ENCODE measurements at places on chromosomes 1 and 21.

DNA sequence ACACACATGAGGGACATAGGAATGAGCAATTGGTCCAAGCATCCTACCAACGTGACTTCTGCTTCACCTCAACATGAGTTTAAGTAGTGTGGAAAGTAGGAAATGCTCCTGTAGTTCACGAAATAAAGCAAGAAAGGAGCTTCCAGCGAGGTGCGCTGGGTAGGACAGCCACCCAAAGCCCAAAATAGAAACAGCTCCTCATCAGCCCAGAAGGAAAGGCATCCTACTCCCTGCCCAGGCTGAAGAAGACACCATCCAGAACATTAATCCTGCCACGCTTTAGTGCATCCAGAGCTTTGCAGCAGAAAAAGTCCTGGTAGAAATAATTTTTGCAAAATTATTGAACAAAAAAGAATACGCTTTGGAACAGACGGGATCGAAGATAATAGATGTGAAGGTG, 25.9 kb downstream of the CCDC185 start:
- no peak for DNase-seq

DNA sequence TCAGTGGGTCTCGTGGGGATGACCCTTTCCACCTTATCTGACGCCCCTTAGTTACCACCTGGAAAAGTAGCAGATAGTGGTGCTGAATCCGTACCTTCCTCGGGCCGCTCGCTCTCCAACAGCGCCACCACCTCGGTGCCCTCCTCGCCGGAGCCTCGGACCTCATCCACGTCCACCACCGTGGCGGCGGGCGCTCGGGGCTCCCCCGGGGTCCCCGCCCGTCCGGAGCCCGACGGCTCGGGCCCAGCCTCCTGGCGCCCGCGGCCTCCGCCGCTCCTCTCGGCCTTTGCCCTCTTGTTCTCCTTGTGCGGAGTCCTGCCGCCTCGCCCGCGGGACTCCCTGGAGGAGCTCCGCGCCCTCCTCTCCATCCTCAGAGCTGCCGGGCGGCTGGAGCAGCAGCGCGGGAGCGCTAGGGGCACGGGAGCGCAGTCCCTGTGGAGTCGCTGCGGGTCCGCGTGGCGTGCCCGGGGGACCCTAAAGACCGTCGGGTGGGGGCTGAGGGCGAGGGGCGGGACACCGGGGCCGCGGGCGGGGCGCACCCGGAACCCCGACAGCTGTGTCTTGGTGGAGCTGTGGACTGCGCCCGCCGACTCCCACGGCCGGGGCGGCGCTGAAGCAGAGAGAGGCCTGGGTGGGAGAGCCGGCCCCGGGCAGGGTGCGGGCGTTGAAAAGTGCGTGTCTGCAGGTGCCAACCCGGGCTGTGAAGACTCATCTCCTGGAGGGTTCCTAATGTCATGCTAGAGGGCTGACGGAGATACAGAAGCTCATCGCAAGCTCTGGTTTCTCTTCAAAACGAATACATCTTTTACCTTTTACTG, at the start of gene NPHS2:
TSS of gene NPHS2 (minus strand) at position 452 of the 818 bp plus-strand sequence. CDS start at position 368, 84 bp downstream.
- no peak for DNase-seq

DNA sequence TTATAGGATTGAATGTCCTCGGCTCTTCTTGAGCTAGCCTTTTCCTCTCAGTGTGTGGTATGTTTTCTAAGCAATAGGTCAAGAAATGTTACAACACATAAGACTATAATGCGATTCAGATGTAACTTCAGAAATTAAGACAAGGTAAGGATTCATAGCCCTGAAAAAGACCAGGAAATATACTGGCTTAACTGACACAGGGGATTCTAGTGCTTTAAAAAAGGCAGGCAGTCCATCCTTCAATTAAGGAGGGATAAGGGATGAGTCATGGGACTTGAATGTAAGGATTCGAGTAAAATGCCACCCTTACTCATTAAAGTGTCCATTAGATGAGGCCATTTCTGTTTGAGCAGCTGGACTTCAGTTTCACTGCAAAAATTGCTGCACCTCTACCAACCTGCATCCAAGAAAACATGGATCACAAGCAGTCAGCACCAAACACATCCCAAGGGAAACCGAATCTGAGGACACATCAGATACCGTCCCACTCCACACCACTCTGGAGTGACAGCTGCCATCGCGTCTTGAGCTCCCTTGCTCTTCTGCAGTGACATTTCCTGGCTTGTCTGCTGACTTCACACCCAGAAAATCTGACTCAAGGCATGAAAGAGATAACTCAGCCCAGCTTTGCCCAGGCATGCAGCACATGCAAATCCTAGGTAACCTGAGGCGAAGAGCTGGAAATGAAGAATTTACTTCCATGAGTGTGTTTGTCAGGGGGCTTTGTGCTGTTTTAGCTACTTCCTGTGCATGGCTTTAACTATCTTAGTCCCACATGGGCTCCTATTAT, 37.8 kb downstream of the NGF start:
- DNase-seq = no peak

GRCh38 chr1:66296951-66297350, 237.0 kb upstream of the SGIP1 start:
- no peak for DNase-seq

DNA sequence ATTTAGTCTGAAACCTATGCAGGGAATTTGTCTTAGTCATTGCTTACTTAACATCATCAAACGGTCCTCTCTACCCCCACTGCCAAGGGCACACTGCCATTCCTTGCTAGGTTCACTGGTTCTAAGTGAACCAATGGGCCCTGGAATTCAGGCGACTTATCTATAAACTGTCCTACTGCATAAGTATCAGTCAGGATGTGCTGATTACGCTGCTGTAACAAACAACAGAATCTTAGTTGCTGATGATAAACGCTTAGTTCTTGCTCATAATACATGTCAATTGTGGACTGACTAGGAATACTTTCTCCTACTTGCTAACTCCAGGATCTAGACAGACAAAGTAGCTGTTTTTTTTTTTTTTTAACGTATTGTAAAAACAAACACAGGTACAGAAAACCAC, 136.1 kb downstream of the PRDM2 start:
- DNase-seq = no peak

Measured in stimulated activated CD8-positive, alpha-beta memory T cell treated with anti-CD3 and anti-CD28 coated beads, Interleukin-15, amount 100 ng/mL, for 4 hours (primary cell).